ENCODE measurements at places on chromosomes 7 and 10.

- no peak for DNase-seq
These were observed 3.2 kb downstream of the GPC2 start for GRCh38 chr7:100173806-100174495.

- DNase-seq = no peak
These were observed 132.7 kb upstream of the KCNMA1 start for GRCh38 chr10:77770081-77770867.

DNA sequence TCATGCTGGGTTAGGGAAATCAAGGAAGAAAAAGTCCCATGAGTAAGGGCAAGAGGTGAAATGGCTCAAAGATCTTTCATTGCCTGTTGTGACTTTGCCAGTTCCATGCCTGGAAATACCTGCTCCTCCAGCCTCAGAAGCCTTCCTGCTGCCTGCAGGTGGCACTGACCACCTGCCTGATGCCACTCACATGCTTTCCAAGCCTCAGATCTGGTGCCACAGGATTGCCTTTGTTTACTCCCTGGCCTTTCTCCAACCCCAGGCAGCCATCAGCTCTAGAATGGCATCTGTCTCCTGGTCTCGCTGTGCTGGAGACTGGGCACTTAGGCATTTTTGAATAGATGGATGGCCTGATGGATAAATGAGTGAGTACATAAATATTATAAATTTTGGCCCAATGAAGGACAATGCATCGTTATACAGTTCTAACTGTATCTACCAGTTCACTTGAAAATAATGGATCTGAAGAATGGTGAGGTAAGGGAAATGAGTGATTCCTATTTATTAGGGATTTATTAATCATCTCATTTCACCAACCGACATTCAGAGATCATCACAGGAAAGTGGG lies 657.2 kb downstream of the INHBA start:
- peak; percentile 24 for DNase-seq

DNA sequence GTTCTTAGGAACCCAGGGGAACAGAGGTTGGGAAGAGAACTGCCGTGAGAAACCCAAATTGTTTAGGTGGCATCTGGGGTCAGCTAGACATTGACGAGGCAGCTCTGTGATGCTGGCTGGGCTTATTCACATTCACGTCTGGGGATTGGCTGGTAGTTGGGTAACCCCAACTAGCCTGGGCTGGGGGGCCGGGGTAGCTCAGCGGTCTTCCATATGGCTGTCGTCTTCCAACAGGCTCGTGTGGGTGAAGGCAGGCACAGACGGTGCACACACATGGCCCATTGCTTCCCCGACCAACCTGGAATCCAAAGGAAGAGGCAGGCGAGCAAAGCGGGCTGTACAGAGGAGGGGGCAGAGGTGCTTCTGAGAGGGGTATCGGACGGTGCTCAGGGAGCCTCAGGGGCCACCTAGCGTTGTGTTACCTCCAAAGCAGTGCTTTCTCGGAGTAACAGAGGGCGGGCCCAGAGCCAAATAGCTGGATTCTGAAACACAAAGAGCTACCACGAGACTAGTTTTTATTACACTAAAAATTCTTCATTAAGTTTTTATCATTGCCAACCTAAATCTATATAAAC lies 34.5 kb downstream of the MKI67 start:
- no peak for DNase-seq

- no peak for DNase-seq
These were observed 986 bp upstream of the PPP2R2D start for GRCh38 chr10:131899695-131900349.

DNA sequence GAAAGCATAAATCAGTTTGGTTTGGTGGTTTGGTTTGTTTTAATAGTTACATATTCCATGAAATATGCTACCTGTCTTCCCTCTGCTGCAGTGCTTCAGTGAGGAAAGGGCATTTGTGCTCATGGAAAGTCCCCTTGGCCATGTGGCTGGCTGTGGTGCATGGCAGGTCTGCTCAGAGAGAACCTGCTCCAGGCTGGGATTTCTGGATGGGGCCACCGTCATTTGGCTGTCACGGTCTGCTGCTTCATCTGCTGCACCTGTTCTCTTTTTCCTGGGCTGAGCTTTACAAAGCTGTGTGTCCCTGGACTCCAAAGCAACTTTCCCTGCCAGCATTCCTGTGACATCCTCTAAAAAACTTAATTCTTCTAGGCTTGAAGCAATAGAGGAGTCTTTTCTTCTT lies 8.9 kb downstream of the CDK14 start:
- no peak for DNase-seq

- no peak for DNase-seq
These were observed 236.2 kb upstream of the PITRM1 start for GRCh38 chr10:3408603-3409365.

- peak; percentile 87 for DNase-seq
These were observed 97.5 kb downstream of the PFKFB3 start for GRCh38 chr10:6300106-6300783.

DNA sequence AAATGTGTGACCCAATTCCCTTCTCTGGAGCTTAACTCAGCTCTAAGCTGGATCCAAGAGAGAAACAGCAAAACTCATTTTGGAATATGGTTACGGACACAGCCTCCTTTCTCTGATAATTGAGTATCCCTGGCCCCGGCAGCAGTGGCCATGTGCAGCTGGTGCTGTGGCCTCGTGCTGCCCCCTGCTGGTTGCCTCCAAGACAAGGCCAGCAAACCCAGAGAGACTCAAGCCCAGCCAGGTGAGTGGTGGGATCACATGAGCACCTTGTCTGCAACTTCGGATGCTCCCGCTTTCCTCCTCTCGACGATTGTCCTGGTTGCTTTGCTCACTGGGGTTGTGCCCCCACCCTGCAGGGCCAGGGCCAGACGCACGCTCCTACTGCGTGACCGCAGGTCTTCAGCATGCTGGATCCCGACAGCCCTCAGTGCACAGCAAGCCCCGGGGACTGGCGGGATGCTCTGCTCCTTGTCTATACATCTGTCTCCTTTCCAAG lies 19.4 kb downstream of the SFTPD start:
- DNase-seq = peak; percentile 61

GRCh38 chr10:20288060-20288459 lies 471.8 kb downstream of the PLXDC2 start:
- no peak for DNase-seq

DNA sequence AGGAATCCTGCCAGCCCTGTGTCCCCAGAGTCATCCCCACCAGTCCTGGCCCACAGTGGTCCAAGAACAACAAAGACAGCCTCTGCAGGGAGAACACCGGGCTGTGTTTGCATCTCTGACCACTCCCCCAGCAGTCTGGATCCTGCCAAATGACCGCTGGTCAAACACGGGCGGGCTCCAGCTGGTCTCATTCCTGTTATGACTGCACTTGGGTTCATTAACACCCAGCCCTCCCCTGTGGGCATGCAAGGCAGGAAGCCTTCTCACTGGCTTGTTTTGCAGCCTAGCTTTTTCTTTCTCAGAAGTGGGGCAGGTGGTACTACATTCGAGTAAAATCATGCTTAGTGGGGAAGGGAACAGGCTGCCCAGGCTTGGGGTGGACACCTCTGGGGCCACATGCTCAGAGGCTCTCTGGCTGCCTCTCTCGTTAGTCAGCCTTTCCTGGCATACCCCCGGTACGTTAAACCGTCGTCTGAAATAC lies 190.0 kb downstream of the PLXNA4 start:
- peak; percentile 34 for DNase-seq

- DNase-seq = no peak
These were observed 32.4 kb downstream of the CRHR2 start for GRCh38 chr7:30649717-30650420.

GRCh38 chr10:51178634-51179033 lies 104.3 kb downstream of the PRKG1 start:
- DNase-seq = no peak

DNA sequence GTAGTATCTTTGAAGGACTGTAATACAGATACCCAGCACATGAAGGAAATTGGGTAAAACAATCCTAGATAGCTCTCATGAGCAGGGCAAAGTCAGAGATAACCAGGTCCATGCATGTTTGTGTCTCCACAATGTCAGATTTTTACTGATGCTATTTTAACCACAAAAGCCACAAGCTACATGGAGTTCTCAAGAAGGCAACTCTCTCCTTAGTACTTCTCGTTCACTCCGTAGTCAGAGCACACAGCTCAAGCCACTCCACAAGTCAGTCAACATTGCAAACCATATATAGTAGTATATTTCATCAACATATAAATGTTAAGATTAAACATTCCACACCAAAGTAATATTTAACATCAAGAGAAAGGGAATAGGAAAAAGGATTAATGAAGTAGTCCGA lies 98.0 kb upstream of the PIK3CG start:
- DNase-seq = no peak

- DNase-seq = peak; percentile 38
These were observed 11.8 kb upstream of the TIAL1 start for GRCh38 chr10:119608316-119609155.

DNA sequence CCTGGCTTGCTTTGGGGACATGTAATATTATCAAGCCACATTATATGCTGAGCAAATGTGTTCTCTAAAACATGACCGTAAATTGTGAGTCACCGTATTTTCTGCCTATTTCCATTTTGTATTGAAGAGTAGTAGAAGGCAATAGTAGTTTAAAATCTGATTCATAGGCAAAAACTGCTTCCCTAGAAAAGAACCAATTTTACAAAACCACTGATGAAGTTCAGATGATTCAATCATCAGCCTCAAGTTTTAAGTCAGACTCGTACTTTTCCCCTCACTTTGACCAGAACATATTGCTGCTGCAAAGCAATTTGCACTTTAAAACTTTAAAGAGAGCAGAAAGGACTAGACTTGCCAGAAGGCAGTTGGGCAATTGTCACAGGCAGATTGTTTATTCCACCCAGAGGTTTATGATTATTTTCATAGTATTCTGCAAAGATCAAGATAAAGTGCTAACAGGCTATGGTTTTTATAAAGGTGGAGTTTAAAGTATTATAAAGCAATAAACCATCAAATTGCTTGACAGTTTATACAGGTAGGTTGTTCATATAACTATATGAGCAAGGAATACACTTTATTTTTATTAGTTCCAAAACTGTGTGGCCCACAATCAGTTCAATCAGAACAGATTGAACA lies 168.2 kb downstream of the ETV1 start:
- DNase-seq = no peak

GRCh38 chr7:74025730-74026129 lies 2.2 kb upstream of the ELN start:
- DNase-seq = no peak

GRCh38 chr10:110680273-110681020 lies 36.3 kb downstream of the RBM20 start:
- DNase-seq = no peak

DNA sequence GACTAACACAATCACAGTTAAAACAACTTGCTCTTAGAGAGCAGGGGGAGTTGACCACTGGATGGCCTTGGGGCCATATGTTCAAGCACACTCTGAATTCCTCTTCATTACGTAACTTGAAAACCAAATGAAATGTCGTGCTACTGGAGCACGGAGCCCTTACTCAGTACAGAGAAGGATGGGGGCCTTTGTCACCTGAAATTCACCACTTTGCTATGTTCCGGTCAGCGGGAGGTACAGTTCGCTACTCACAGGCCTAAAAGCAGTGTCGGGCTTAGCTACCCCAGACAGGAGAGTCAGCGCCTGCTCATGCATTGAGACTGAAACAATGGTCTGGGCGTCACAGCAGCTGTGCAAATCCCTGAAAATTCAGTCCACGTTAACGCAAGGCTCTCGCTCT lies 39.6 kb downstream of the GLI3 start:
- DNase-seq = no peak

GRCh38 chr10:47114680-47115186 lies 185.3 kb upstream of the GDF10 start:
- DNase-seq = no peak

DNA sequence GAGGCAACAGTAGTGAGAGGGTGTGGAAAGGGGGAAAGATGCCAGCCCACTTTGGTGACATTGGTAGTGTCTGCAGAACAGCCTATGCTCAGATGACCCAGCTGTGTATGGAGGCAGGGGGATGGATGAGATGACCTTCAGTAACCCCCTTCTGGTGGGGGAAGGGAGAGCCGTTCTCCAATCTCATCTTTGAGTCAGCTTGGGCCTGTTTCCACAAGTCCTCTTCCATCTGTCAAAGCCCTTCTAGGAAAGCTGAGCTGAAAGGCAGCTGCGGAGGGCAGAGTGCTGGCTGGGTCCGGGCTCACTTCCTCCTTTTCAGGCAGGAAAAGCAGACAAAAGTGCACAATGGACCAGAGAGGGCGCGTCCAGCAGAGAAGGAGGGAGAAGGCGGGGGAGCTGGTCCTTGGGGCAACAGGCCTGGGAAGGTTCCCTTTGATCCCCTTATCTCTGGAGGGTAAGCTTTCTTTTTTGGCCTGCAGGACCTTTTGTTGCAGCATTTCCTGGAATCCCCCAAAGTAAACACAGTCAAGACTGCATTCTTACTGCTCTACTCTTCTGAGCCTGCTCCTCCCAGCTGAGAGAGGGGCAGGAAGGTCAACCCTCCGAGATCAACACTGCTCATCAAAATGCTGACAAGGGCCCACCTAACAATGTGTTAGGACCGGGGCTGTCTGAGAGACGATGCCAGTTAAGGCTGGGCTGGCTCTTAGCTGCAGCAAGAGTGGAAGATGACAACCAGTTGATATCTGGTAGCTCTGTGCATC lies 1.2 kb upstream of the LRMDA start:
- DNase-seq = no peak

DNA sequence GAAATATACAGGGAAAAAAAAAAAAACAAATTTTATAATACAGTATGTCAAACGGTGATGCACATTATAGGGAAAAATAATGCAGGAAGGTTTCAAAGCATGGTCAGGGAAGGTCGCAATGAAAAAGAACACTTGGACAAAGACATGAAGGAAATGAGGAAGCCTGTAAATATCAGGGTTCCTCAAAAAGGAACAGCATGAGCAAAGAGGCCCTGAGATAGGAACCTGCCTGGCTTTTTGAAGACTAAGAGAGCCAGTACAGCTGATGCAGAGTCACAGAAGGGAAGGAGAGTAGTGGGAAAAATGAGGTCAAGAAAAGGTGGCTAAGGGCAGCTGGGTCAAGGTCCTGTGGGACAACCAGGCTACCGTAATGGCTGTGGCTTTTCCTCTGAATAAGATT lies 1.9 kb downstream of the VPS41 start:
- no peak for DNase-seq

DNA sequence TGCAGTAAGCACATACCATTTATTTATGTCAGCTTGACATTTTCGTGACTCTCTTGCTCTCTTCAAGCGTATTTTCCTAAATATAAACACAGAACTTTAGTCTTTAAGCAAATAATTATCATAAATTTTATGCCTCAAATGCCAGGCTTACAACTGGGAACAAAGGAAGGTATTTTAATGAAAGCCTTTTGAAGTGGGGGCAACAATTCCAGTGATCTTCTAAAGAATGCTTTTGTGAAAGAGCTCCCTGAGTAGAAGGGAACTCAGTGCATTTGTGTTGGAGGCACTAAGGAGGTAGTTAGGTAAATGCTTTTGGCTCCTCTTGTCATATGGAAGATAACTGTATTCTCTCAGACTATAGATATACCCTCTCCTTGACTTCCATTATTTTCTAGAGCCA lies 104.9 kb downstream of the VPS50 start:
- DNase-seq = no peak

- DNase-seq = no peak
These were observed 1143.4 kb upstream of the SORCS1 start for GRCh38 chr10:108307925-108308312.

GRCh38 chr10:116082206-116082605 lies 190.8 kb downstream of the GFRA1 start:
- DNase-seq = no peak

- DNase-seq = no peak
These were observed at the start of gene AKR1E2 for GRCh38 chr10:4825868-4826791. Gene AKR1E2 (plus strand): TSS chr10:4826207. CDS start chr10:4826325, 118 bp downstream.

Data from HT1080 (cell line).